HFF-Myc (cell line): ENCODE measurements at places on chromosomes 3 and 15.
A peak's percentile ranks its signal among the peaks of the same experiment; 100 is the strongest.

GRCh38 chr15:29311696-29312095 is 42.1 kb upstream of the NSMCE3 start:
- DNase-seq = no peak

GRCh38 chr3:60585918-60586317 is 665.3 kb downstream of the FHIT start:
- DNase-seq = no peak

DNA sequence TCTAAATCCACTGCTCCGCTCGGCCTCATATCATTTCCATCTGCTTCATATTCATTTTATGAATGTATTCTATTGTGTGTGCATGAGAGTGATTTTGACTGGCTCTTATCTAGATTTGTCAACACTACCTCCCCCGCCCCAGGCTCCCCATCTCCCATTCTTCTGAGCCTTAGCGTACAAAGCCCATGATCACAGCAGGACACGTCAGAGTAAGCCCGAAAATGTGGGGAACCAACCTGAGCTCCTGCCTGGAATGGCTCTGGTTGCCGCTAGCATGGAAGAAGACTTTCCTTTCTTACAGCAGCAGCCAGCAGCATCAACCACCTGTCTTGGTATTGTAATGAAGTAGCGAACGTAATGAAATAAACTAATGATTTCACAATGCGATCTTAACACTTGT is 61.4 kb downstream of the GABRB3 start:
- DNase-seq = no peak

DNA sequence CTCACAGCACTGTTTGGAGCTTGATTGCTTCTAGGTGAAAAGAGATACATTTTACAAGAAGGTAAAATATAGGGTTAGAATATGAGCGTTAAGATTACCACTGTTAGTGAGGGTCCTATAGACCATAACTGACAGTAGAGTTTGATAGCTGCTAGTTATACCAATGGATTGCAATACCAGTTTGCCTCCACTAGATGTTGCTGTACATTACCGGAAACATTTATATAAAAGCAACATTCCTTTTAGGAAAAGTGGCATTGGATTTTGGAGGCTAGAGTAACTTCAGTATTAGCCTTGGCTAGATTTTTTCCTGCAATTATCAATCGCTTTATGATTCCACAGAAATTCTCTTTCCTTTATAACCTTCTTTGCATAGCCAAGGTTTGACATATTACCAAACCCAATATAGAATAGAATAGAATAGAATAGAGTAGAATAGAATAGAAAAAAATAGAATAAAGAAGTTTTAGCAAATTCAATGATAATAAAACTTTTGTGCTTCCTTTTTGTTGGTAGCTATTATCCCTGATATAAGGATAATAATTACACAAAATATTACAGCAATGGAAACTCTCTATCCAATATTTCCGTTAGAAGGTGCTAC is 1093.6 kb upstream of the ALCAM start:
- DNase-seq = peak; percentile 1

DNA sequence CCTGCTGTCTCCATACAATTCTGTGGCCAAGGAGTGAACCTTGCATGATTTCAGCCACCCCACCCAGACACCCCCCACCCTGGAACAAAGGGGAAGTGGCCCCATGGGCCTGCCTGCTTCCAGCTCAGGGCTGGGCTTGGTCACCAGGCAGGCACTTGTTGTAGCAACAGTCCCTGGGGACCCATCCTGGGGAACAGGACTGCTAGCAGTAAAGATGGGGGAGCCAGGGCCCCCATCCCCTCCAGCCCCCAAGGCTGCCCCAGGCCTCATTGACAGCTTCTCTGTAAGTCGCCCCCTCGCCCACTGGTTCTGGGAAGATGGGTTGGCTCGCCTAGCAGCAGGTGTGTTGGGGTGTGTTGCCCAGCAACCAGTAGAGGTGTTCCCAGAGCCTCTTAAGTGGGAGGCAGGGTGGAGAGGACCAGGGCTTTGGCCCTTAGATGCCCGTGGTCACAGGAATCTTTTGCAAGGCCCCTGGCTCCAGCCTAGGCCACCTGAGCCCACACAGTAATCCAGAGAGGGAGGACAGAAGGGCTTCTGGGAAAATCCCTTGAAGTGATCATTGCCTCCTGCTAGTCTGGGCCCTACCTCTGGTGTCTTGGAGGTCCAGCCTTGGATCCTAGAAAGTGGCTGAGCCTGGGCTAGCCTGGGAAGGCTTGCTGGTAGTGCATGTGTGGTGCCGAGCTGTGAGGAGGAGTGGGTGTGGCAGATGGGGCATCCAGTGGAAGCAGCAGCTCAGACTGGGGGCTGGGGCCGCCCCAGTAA is 48.9 kb downstream of the CYP11A1 start:
- DNase-seq = no peak

GRCh38 chr3:42502429-42503250 is at the start of gene VIPR1:
VIPR1 (plus strand) TSS chr3:42502643; CDS start chr3:42502736, 93 bp downstream.
- no peak for DNase-seq

- DNase-seq = no peak
These were observed 143.8 kb upstream of the POU1F1 start for GRCh38 chr3:87420171-87420570.

GRCh38 chr3:172216911-172217310 is 177.5 kb downstream of the FNDC3B start:
- DNase-seq = no peak

DNA sequence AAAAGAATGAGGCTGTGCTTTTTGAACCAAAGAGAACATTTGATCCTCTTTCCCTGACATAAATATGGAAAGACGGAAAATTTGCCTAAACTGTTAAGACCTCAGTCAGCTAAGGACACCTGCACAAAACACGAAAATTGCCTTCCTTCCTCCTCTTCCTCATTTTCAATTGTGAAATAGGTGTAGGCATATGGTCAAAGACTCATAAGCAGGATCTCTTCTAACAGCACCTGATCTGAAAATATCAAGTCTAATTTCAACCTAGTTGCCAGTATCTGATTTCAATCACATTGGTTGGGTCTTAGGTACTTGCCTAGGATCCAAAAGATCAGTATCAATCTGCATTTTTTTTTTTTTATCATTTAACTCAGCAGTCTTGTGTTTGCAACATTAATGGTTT is 215.7 kb upstream of the SLC2A2 start:
- no peak for DNase-seq

GRCh38 chr3:127844326-127844942 is 22.1 kb upstream of the MGLL start:
- DNase-seq = no peak

GRCh38 chr15:39690881-39691634 is 91.6 kb downstream of the FSIP1 start:
- DNase-seq = no peak

GRCh38 chr3:1513662-1514061 is 420.8 kb downstream of the CNTN6 start:
- DNase-seq = no peak

DNA sequence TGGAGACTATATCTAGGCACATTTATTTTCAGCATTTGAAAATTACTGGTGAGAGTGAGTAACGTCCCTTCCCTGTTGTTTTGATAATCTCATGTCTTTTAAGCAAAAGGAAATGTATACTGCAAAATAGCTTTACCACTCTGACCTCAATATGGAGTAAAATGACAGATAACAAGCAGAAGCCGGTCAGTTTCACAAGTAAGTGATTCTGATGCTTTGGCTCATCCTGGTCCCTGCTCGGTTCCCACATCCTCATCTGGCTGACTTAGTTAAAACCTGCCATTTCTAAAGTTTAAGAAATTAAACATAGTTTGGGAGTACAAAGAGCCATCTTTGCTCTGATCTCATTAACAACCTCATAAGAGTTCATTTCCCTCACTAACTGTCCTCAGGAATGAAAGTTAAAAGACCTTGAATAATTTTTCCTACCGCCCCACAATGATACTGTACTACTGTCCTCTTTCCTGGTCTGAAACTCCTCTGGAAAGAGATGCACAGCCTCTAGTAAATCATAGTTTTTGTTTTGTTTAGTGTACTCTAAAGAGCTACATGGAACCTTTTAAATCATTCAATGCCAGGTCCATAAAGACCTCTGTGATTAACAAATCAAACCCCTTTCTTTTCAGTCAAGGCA is 72.3 kb upstream of the ICE2 start:
- DNase-seq = no peak

DNA sequence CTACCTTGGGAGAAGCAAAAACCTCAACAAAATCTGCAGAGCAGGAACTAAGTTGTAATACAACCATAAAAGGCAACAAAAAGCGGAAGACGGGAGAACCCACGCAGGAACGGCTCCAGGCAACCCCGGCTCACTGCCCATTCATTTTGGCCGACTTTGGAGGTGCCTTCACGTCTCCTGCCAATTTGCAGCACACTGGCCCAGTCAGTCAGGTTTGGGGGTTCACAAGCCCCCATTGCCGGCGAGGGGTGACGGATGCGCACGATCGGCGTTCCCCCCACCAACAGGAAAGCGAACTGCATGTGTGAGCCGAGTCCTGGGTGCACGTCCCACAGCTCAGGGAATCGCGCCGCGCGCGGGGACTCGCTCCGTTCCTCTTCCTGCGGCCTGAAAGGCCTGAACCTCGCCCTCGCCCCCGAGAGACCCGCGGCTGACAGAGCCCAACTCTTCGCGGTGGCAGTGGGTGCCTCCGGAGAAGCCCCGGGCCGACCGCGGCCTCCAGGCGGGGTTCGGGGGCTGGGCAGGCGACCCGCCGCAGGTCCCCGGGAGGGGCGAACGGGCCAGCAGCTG is 463 bp downstream of the TERC start:
- DNase-seq = no peak

GRCh38 chr3:99997293-99997692 is 117.0 kb downstream of the FILIP1L start:
- DNase-seq = no peak

DNA sequence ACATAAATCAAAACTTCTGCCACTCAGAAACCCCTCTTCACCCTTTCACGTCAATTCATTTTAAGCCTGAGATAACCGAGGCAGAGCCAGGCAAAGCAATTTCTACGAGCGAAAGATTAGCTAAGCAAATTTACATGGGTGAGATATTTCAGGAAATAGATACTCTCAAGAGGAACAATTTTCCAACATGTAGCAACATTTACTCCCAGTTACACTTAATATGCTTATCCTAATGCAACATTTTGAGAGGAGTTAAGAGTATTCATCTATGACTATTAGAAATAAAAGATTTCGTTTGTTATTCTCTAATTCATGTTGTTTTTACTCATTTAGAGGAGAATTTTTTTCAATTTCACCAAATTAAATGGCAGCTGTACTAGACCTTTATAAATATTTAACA is 837 bp downstream of the TMC3 start:
- no peak for DNase-seq

GRCh38 chr3:17125738-17126442 is 241.1 kb downstream of the PLCL2 start:
- no peak for DNase-seq

- DNase-seq = no peak
These were observed 51.0 kb upstream of the IL12A start for GRCh38 chr3:159937561-159938166.

- DNase-seq = no peak
These were observed 22.2 kb upstream of the GOLIM4 start for GRCh38 chr3:168117853-168118313.

GRCh38 chr3:117856354-117856753 is 1146.8 kb downstream of the TUSC7 start:
- no peak for DNase-seq

- no peak for DNase-seq
These were observed 35.2 kb downstream of the AP4E1 start for GRCh38 chr15:50943638-50944037.

DNA sequence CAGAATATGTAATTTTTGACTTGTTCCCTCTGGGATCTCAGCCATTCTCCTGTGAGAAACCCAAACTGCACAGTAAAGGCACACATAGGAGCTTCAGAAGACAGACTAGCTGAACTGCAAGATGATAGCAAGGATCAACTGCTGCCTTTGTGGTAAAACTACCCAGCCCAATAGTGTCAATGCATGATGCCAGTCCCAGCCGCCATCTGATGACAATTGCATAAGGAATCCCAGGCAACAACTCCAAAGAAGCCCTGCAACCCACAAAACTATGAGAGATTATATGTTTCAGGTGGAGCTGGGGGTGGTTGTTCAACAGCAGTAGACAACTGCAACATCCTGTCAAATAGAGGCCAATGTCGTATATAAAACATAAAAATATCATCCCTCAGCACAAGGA is 192.4 kb upstream of the ARPP21 start:
- no peak for DNase-seq

- DNase-seq = no peak
These were observed 20.5 kb upstream of the RGMA start for GRCh38 chr15:93109336-93110102.

DNA sequence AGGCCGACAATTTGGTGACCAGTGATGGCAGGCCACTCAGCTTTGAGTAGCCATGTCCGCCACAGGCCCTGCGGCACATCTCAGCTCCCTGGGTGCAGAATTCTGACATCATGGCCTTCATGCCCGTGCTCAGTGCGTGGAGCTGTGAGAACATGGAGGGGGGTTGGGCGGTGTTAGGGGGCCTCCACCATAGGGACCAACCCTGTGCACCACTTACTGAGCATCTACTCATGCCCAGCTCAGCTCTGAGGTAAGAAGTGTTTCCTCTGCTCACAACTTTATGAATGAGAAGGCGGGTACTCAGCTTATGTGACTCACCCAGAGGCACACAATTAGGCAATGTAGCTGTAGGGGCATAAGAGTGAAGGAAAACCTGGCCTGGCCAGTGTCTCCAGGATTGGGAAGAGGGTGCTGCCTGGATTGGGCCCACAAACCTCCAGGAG is 10.5 kb downstream of the ACOX2 start:
- peak; percentile 74 for DNase-seq

GRCh38 chr3:52401021-52401420 is 43.9 kb downstream of the SEMA3G start:
- no peak for DNase-seq

- no peak for DNase-seq
These were observed 211.1 kb downstream of the P3H2 start for GRCh38 chr3:189909573-189909972.

DNA sequence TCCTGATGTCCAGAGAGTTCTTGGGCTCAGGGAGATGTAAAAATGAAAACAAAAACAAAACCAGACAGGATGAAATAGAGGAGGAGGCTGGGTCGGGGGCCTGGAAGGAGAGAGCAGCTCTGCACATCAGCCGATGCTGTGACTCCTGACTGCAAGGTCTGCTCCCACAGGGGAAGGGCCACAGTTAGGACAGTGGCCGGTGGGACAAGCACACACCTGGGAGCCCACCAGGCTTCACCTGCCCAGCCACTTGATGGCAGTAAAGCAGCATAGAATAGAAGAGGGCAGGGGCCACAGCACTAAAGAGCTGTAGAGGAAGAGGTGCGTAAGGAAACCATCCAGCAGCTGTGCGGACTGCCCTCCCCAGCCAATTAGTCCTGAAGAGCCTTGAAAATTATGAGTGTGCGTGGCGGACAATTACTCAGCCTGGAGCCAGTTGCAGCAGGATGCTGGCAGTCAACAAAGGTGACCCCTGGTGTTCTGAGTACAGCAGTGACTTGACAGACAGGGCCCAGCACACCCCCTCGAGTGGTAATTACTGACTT is 29.8 kb downstream of the ALS2CL start:
- no peak for DNase-seq

GRCh38 chr3:188546835-188547670 is 393.1 kb downstream of the LPP start:
- DNase-seq = peak; percentile 61

- peak; percentile 45 for DNase-seq
These were observed 14.2 kb upstream of the ANKDD1A start for GRCh38 chr15:64897345-64897985.
